SJSA1 (cell line): ENCODE measurements at places on chromosomes 1 and 21. TPM values are rescaled to one million over a fixed set of nuclear protein-coding genes. Genes with fewer than 3 reads are reported as not detected.

DNA sequence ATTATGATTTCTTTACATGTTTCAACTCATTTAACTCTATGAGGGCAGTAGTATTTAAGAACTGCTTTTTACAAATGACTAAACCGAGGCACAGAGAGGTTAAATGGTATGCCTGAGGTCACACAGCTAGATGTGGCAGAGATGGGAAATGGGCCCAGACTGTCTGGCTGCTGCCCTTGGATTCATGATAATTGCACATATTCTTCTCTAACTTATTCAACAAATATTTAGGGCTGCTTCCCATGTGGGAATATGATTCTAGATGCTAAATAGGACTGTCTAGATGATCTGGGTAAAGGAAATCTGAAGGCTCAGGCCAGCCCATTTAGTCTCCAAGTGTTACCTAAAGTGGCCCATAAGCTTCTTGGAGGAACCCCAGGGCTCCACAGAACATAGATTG lies 26.2 kb downstream of the C8A start:
- DNase-seq: no peak

GRCh38 chr1:23394181-23394580 lies 24.5 kb upstream of the ZNF436 start:
- no peak for DNase-seq

DNA sequence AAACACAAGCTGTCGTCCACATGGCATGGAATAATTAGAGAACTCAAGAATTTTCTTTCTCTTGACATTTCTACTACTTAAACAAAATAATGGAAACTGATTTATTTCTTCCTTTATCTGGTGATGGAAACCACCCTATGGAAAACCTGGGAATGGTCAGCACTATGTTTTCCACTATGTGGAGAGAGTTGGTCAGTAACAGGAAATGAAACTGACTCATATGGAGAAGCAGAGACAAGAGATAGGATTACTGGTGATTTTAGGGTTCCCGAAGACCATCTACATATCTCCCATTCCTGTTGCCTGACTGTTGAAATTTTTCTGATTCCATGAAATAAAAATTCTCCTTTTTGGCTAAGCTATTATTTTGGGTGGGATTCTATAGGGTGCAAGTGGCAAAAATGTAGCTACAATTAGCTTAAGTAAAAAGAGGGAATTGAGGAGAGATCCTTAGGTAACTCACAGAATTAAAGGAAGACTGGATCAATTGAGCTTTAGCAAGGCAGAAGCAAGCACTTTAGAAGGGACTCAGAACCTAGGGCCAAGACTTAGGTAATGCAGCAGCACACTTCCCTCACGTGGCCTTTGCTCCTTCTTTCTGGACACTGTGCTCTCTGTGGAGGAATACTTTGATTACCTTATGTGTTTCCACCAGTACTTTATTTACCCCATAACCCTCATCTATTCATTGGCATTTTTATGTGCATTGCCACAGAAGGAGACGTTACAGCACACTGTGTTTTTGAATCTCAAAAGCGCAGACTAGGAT lies 89.6 kb downstream of the LEPR start:
- DNase-seq: no peak

- DNase-seq: no peak
These were observed 243.4 kb downstream of the ADGRL2 start for GRCh38 chr1:82044111-82044510.

DNA sequence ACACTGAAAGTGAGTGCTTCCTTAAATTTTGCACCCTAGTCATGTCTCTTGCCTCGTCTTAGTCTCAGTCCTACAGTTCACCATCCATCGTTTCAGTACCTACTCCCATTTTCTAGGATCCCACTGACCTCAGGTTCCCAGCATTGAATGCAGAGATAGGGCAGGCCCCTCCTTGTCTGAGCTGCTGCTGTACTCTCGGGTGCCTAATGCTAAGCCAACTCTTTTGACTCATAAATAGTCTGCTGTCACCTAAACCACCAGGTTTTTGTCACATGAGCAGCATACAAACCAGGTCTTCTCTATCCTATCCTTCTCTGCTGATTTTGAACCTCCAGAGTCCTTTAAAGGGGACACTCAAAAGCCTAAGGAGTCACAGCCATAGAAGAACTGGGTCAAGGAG lies 3.0 kb downstream of the ARHGAP30 start:
- DNase-seq: no peak

GRCh38 chr1:105243969-105244368 lies 1494.3 kb downstream of the AMY1C start:
- DNase-seq: no peak

DNA sequence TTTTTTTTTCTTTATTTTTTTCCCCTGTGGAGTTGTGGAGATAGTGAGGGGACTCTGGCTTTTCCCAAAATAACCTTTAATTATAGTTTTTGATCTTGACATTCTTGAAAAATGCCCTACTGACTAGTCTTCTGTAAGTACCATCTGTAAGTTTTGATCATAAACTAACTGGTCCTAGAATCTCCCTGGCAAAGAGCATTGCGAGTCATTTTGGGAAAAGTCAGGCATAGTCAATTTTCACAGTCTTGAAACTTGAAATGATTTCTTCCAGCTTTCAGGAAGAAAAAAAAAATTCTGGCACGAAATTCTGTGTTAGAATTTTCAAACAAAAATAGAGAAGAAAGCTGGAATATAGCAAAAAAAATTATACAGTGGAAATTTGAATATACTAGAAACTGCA lies 181.2 kb upstream of the SNX7 start:
- DNase-seq: no peak

Gene C1orf116
- total RNA-seq: 0.03 TPM in 1 of 2 replicates, not detected in the other

Gene GPR153
- total RNA-seq: 0.32 TPM in 1 of 2 replicates, not detected in the other

Gene S100A7A
- total RNA-seq: not detected in 2 replicates

Gene FAM131C
- 0.11 TPM in 1 of 2 replicates, not detected in the other for total RNA-seq
